ENCODE measurements at places on chromosomes 13 and 19.

DNA sequence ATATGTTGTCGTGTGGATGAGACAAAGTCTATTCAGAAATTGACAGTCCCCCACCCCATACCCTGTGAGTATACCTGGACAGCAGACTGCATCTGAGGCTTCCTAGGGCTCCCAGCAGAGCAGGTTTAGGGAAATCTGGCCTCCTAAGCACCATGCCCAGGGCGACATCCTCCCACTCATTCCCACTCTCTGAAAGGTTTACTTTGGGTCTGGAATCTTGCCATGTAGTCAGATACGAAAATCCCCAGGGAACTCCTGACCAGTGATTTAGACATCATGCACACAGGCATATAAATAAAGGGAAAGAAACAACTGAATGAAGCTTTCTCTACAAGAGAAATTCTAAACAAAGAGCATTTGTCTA, 717 bp upstream of the NALCN start:
- no peak for DNase-seq

DNA sequence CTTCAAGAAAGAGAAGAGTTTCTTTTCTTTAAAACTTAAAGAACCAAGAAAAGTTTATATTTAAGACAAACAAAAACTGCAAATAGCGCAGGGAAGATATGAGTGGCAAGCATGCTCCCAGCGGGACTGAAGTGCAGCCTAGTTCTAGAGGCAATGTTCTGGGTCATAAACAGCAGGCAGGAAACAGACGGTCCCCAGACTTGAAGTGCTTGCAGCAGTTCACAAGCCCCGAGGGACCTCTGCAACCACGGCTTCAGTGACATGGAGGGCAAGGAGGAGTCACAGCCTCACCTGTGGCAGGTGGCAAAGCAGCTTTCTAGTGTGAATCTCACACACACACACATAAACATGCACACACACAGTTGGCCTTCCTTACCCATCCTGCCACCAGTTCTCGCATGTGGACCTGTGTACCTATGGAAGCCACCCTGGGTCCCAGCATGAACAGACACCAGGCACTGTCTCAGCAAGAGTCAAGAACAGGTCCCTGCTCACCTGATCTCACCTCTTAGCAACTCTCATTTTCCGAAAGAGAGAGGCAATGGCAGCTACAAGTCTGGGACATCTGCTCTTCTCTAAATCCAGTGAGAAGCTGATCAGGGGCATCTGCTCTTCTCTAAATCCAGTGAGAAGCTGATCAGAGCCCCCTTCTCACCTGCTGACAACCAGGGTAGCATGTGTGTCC, 162.0 kb downstream of the EFNB2 start:
- no peak for DNase-seq

- DNase-seq, result no peak
Observed at GRCh38 chr13:23477101-23477500, 43.6 kb upstream of the SACS start.

DNA sequence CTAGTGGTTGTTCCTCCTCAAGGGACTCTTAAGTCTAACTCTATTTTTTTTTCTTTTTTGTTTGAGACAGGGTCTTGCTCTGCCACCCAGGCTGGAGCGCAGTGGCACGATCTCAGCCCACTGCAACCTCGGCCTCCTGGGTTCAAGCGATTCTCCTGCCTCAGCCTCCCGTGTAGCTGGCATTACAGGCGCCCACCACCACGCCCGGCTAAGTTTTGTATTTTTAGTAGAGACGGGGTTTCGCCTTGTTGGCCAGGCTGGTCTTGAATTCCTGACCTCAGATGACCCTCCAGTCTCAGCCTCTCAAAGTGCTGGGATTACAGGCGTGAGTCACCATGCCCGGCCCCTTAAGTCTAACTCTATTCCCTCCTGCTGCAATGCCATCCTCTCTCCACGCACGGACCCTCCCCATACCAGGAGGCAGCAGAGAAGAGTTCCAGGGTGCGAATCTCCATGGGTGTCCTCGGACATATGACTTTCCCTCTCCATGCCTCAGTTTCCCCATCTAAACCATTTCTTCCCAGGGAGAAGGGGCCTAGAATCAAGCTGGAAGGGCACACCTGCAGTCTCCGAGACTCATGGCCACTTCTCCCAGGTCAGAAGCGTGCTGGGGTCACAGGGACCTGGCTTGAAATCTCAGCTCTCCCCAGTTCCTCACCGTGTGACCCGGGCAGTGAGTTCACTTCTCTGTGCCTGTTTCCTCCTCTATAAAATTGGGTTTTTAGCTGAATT, 6.0 kb upstream of the BCL3 start:
- no peak for DNase-seq
